ENCODE measurements at places on chromosomes 3 and 15.

- DNase-seq: no peak
Measured at GRCh38 chr3:183058351-183058750, 40.9 kb downstream of the MCCC1 start.

DNA sequence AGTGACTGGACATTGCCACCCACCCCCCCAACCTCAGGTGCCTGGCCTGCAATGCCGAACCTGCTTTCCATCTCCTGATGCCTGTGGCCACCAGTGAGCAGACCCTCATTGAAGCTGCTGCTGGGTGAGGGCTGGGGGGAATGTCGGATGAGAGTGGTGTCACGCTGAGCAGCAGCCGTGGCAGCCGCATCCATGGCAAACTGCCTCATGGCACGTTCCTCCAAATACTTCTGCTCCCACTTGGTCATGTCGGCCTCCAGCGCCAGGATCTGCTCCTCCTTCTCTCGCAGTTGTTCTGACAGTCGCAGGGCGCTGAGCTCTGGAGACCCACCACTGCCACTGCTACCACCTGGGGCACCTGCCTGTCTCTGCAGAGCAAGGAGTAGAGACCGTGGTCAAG lies 14.2 kb downstream of the AMOTL2 start:
- no peak for DNase-seq

GRCh38 chr3:61664105-61664482 lies 102.7 kb downstream of the PTPRG start:
- DNase-seq: peak; percentile 91

- no peak for DNase-seq
Measured at GRCh38 chr3:48896936-48897335, 1.7 kb downstream of the SLC25A20 start.

DNA sequence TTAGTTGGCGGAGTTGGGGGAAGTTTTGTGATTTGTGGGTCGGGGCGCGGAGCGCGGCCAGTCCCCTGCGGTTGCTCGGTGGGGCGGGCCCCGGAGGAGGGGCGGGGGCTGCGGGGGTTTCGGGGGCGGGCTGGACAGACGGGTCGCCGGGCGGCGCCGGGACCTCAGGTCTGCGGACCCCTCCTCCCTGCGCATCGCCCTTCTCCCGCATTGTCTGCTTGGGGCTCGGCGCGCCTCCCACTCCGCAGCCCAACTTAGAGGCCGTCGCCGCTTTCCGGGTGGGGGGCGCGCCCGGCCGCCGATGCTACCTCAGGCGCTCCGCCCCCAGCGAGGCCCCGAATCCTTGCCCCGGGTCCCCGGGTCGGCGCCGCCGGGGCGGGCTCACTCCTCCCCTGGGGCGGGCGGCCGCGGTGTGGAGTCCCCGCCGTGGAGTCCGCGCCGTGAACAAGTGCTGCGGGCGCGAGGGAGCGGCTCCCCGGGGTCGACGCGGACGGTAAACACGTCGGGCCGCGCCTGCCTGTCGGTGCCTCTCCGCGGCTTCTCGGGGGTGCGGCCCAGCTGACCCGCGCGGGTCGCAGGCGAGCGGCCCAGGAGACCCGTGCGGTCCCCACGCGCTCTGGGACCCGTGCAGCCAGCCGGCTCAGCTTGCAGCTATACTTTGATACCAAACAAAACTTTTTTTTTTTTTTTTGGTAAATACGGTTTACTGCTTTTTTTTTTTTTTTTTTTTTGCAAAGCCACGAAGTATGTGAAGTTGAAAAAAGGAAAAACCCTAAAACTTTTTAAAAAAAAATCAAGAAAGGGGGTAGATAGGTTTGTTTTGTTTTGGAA lies 624 bp downstream of the AKAP13 start:
- peak; percentile 20 for DNase-seq

GRCh38 chr3:135567223-135567622 lies 398.3 kb upstream of the PPP2R3A start:
- DNase-seq: no peak

GRCh38 chr3:13884851-13885703 lies 5.2 kb upstream of the WNT7A start:
- DNase-seq: no peak

GRCh38 chr3:155387571-155387970 lies 94.1 kb upstream of the STRIT1 start:
- DNase-seq: no peak

DNA sequence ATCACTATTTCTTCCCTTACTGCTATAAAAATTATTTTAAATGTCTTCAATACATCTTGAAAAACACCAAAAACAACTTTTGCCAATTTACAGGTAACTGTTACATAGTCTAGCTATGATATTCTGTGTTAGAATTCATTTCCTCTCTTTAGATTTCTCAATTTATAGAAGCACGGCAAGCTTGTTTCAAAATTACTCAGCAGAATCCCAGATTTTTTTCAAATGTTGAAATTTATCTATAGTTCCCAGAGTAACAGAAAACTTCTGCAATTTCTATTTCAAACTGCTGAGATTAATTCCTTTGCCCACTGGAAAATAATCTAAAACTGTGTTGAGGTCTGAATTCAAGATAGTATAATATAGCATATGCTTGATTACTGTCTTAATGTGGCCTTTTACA lies 41.2 kb downstream of the CCPG1 start:
- no peak for DNase-seq

- DNase-seq: peak; percentile 55
Measured at GRCh38 chr15:36501063-36501678, 78.3 kb upstream of the CDIN1 start.

GRCh38 chr15:78716651-78717050 lies 75.6 kb upstream of the CHRNB4 start:
- DNase-seq: no peak

- DNase-seq: peak; percentile 80
Measured at GRCh38 chr3:142586803-142587406, 8.4 kb upstream of the ATR start.

DNA sequence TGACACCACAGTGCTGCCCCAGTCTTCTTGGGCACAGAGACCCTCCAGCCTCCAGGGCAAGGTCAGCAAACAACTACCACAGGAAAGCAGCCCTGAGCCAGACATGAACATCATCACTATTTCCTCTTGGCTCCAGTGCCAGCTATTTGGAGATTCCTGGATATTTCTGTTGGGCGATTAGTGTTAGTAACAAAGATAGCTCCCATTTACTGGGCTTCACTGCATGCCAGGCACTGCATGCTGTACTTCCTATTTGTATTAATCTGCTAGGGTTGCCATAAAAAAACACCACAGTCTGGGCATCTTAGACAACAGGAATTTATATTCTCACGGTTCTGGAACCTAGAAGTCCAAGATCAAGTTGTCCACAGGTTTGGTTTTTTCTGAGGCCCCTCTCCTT lies 255.1 kb upstream of the STT3B start:
- DNase-seq: peak; percentile 41

DNA sequence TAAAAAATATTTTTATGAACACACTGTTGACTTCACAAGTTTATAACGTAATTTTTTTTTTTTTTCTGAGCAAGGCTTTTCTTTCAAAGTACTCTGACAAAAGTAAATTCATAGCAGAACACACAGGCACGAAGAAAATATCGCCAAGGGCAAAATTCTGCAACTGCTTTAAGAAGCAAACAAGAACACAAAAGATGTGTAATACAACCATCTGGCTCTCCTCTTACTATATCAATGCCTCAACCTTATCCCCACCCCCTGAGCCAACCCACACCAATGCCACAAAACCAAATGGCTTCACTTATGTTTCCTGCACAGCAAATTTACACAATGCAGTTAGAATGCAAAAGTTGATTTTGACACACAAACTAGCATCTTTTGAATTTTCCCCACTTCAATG lies 274.2 kb downstream of the FOXP1 start:
- no peak for DNase-seq

- no peak for DNase-seq
Measured at GRCh38 chr15:68372291-68372811, 59.6 kb downstream of the ITGA11 start.

DNA sequence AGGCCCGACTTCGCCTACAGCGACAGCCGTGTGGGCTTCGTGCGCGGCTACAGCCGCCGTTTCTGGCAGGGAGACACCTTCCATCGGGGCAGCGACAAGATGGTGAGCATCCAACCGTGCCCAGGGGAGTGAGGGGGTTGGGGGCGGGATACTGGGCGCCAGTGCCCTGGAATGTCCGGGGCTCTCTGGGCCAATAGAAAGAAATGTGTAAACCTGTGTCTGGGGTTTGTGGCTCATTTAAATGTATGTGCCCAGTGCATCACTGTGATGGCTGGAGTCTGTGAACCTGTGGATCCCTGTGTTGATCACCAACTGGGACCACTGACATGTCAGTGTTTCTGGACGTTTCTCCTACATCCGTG lies 423 bp downstream of the CHAC1 start:
- no peak for DNase-seq

- no peak for DNase-seq
Measured at GRCh38 chr3:96449803-96450202, 364.6 kb upstream of the EPHA6 start.

GRCh38 chr3:23314981-23315762 lies 112.0 kb downstream of the UBE2E2 start:
- DNase-seq: peak; percentile 12

DNA sequence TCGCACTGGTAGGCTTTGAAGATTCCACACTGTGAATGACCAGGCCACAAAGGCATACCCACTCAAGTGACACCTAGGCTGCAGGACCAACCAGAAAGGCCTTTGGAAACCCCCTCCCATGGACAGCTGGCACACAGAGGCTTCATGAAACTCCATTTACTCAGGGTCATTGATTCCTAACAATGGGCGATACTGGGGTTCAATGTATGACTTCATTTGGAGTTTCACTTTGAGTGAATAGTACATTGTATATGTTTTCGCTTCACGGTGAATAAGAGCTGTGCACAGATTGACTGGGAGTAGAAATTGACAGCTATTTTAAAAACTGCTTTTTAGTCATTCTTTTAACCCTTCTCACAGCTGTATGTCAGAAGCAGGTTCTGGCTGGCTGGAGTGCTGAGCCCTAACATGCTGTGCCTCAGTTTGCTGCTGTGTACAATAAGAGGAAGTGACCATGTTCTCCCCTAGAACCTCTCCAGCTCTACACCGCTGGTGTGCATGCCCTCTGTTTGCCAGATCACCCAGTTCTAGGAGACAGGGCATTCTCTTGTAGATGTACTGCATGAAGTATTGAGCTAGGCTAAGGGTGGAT lies 15.4 kb upstream of the CX3CR1 start:
- DNase-seq: no peak

GRCh38 chr3:41769106-41769505 lies 192.8 kb downstream of the ULK4 start:
- DNase-seq: no peak

DNA sequence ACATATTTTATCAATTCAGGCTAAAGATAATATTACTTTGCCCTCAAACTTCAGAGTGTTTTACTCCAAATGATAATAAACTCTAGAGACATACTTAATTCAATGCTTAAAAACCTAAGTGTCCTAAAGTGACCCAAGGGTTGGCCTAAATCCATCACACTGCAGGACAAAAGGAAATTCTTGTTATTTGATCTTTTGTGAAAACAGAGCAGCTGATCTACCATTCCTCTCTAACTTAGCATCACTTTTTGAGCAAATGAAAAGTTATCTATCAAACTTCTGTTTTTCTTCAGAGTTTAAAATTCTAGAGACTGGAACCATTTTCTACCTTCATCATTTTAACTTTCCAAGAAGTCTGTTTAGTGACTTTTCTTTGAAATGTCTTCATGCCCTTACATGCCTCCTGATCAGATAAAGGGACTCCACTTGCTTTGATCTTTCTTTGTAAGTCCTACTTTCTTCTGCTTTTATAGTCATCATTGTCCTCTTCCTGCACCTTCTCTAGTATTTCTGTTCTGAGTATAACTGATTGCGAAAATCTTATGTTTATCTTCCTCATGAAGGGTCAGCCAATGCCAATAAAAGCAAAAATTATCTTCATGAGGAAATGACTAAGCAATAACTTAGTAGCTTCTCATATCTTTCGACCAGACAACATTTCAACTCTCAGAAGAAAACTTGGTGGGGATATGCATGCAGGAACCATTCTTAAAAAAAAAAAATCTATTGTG lies 378.7 kb upstream of the TGFBR2 start:
- DNase-seq: peak; percentile 39

GRCh38 chr3:57130571-57131209 lies 34.5 kb downstream of the IL17RD start:
- DNase-seq: no peak

DNA sequence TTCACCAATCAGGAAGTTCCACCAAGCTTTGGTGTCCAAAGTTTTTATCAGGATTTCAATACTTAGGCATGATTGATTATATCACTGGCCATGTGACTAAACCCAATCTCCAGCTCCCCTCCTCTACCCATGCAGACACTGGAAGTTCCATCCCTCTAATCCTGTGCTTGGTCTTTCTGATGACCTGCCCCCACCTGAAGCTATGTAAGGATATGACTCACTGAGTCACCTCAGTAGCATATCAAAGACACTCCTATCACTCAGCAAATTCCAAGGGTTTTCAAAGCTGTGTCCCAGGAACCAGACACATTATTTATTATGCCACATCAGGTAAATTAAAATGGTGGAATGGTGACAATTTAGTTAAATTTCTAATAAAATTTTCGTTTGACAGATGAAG lies 158.9 kb downstream of the TAFA4 start:
- DNase-seq: no peak

GRCh38 chr15:63022663-63023062 lies 19.9 kb upstream of the TPM1 start:
- no peak for DNase-seq

DNA sequence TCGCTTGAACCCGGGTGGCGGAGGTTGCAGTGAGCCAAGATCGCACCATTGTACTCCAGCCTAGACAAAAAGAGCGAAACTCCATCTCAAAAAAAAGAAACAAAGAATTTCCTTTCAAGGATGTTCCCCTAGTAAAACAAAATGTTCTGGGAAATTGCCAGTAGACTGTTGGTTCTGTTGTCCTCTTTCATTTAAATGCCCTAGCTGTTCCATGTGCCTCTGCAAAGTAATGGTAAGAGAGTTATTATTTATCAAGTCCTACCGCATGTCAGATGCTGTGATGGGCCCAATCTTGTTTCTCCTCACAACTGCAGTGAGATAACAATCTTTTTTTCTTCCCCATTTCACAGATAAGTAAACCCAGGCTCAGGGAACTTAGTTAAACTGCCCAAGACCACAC lies 254.3 kb upstream of the TPM1 start:
- no peak for DNase-seq

DNA sequence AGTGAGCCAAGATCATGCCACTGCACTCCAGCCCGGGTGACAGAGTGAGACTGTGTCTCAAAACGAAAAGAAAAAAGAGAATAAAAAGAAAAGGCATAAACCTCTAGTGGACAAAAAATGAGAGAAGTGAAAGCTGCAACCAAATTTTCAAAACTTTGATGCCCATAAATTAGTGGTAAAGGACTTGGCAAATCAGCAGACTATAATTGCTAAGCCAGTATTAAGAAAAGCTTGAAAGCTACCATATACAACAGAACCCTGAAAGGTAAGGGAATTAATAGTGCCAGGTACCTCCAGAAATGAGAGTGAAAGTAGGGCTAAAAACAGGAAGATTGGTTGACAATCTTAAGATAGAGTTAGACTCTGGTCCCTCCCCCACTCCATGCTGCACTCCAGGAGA lies 32.9 kb upstream of the SLC22A13 start:
- no peak for DNase-seq

- no peak for DNase-seq
Measured at GRCh38 chr3:52554026-52554755, 17.8 kb downstream of the UQCC5 start.

- no peak for DNase-seq
Measured at GRCh38 chr3:129054605-129055104, 5.9 kb upstream of the GP9 start.

All from AG08395 (cell line).